ENCODE measurements at places on chromosomes 2 and 18. TPM values are rescaled to one million over a fixed set of nuclear protein-coding genes. Genes with fewer than 3 reads are reported as not detected.

SERPINB13 gene
- not detected for total RNA-seq

GPR75 gene
- total RNA-seq = 4.9 TPM

GRCh38 chr18:5974696-5975095 lies 79.4 kb upstream of the TMEM200C start:
- DNase-seq = no peak

- no peak for DNase-seq
Observed at GRCh38 chr2:178320011-178320585, 125.8 kb downstream of the OSBPL6 start.

GRCh38 chr2:224360801-224361251 lies 41.1 kb downstream of the FAM124B start:
- no peak for DNase-seq

- no peak for DNase-seq
Observed at GRCh38 chr2:115976916-115977315, 1534.5 kb downstream of the DPP10 start.

DNA sequence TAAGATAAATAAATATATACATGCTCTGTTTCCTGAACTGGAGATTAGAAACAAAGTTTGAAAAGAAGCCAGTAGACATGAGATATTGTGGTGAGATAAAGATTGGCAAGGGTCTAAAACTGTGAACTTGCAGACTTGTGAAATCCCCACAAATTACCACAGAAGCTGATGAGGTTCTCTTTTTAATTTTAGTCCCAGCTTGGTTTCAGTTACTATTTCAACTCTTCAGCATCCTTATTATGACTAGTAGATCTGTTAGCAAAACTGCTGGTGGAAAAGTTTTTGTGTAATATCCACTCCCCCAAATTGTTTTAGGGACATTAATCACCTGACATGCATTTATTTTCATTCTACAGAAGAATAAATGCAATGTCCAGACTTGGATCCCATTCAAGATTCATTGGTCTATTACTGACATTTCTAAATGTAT lies 20.8 kb downstream of the RASGRP3 start:
- DNase-seq = no peak

DNA sequence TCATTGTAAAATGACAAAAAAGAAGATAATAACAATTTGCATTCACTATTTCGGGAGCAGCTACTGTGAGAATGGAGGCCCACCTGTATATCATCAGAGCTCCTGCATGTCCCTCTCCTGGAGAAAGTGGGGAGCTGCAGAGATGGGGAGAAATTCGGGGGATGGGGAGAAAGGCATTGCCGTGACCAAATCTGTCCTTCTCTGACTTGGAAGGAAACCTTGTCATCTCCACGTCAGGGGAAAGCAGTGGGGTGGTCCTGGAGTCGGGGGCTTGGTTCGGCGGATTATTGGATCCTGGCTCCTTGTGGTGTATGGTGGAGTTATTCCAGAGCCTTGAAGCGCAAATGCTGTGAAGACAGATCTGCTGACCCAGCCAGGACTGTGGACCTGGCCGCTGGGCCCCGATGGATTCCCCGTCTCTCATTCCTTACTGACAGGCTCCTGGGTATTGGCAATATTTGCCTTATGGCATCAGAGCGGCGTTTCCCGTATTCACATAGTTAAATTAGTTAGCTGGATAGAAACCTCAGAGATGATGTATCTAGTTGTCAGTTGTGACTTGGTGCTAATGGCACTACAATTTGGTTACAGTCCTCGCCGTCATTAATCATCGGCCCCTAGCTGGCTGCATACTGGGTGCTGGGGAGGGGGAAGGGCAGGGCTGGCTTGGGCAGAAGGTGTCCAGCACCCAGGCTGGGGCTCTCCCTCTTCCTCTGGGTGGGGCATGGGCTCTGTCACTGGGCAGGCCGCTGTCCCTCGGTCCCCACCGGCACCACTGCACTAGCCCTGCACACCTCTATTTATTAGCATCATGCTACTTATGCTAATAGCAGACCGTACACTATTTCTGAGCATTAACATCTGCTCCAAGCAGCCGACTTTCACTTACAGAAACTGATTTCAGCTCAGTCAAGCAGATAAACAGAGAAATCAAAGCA lies 31.7 kb downstream of the CELF4 start:
- no peak for DNase-seq
